ENCODE measurements at places on chromosomes 1 and 21. TPM values are rescaled to one million over a fixed set of nuclear protein-coding genes. Genes with fewer than 3 reads are reported as not detected.

- DNase-seq = no peak
Observed at GRCh38 chr1:219113261-219113660, 60.4 kb upstream of the LYPLAL1 start.

DNA sequence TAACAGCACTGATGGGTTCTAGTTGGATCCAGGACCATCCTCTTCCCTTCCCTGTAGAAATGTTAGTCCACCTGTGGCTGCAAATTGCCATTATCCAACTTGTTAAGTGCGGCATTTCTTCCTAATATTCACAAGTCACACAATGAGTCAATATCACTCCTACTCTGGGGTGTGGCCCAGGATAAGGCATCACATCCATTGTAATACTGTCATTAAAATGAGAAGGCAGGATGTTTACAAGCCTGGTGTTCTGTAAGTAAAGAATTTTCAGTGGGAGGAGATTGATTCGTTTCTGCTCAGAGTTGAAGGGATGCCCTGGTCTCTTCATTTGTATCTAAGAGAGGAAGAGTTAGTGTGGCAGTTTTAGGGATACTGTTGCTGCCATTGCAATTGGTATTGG lies 18.1 kb upstream of the ARHGAP29 start:
- DNase-seq = no peak

GRCh38 chr1:212518188-212519054 lies 85.7 kb downstream of the NENF start:
- peak; percentile 12 for DNase-seq

DNA sequence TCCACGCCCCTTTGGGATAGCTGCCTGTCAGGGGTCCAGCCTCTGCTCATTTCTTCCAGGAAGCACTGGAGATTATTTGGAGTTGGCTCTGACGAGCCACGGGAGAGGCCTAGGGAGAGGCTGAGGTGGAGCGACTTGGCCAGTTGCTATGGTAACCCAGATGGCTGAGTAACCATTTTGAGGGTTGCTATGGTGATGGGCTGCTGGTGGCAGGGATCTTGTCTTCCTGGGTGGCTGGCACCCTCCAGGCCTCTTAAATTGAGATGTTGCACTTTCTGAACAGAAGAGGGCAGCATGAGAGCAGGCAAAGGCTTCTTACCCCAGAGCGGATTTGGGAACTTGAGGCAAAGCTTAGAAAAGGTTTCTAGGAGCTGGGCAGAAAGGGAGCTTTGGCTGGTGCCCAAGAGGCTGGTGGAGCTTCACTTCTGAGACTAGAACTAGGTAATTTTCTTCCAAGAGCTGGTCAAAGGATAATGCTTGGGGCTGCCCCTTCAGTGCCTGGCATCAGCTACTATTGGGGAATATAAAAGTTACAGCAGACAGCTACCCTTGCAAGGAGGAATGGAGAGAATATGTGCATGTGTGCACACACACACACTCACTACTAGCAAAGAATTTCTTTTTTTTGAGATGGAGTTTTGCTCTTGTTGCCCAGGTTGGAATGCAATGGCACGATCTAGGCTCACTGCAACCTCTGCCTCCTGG lies 72.5 kb downstream of the NDUFS5 start:
- peak; percentile 87 for DNase-seq

- DNase-seq = no peak
Observed at GRCh38 chr1:100891380-100891779, 3.3 kb downstream of the EXTL2 start.

GRCh38 chr1:174743654-174744561 lies 255.8 kb upstream of the CACYBP start:
- peak; percentile 55 for DNase-seq

The MYOC gene
- polyA plus RNA-seq = 2.7 TPM

The KCNA3 gene
- polyA plus RNA-seq = 0.17 TPM

The SUSD4 gene
- polyA plus RNA-seq = 2.7 TPM

The EFNA1 gene
- polyA plus RNA-seq = 27.1 TPM

The RPS6KC1 gene
- polyA plus RNA-seq = 17.8 TPM

Data from muscle of leg (tissue), 16 donors.